ENCODE measurements at places on chromosomes 2 and 18.

- DNase-seq: no peak
- H3K4me1 ChIP-seq: no peaks in the 10 kb centered on the region
- no peaks in the 10 kb centered on the region for H3K36me3 ChIP-seq
- H3K4me3 ChIP-seq: no peak overlapping the region
Measured at GRCh38 chr2:41038408-41038807, 586.5 kb upstream of the SLC8A1 start.

DNA sequence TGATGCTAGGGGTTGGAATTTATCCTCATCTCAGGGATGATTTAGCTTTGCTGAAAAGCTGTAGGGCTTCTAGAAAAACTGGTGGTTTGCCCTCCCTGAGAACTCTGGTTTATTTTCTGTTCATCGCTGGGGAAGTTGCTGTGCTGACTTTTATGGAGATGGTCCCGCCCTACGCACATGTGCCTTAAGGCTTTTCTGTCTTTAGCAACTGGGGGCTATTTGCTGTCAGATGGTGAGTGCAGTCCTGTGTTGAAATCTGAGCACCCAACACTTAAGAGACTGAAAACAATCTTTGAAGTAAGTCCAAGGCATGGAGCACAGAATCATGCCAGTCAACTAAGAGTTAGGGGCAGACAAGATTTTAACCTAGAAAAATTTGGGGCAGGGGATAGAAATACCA lies 2148.4 kb upstream of the CELF4 start:
- DNase-seq: no peak
- H3K27ac ChIP-seq: no peak overlapping the region
- H3K27me3 ChIP-seq: no peaks in the 10 kb centered on the region

DNA sequence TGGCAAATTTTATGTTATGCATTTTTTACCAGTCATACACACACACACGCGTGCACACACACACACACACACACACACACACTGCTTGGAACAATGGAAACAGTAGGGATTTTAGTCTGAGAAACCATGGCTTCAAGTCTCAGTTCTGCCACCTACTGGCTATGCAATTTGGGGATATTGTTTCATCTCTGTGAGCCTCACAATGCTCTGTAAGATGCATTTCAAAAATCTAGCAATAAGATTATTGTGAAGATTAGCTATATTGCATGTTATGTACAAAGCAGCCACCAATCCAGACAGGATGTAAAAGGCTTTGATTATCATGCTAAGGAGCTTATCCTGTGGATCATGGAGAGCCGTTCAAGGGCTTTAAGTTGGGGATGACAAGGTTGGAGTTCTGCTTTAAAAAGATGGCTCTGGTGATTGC lies 401.4 kb downstream of the NBAS start:
- no peaks in the 10 kb centered on the region for H3K36me3 ChIP-seq
- DNase-seq: no peak
- H3K27ac ChIP-seq: no peak overlapping the region
- no peak overlapping the region for H3K4me3 ChIP-seq

GRCh38 chr2:237627441-237628246 lies at the start of gene LRRFIP1:
Gene LRRFIP1, plus strand, starts transcription at chr2:237627587. Its CDS starts 58 bp downstream, at chr2:237627645.
- peaks cover 24% of the 10 kb centered on the region for H3K27me3 ChIP-seq
- DNase-seq: no peak
- no peak within 1 kb of the TSS for H3K27ac ChIP-seq
- H3K4me1 ChIP-seq: peaks cover 32% of the 10 kb centered on the region
- peaks cover 24% of the 10 kb centered on the region for H3K36me3 ChIP-seq
- H3K4me3 ChIP-seq: peak within 1 kb of the TSS; percentile 84

DNA sequence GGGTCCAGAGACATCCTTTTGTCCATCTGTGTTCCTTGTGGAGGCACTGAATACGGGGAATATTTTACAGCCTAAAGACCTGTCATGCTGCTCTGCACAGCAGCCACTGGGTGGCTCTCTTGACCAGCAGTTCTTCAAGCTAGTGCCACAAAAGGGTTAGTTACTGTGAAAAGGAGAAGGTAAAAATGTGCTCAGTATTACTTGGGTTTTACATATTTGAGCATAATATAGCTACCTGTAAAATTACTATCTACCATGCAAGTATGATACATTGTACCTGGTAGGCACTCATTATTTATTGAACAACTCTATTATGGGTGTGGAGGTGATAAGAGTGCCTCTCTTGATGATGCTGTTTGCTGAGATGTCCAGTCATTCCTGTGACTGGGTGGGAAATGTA lies 23.6 kb downstream of the FZD5 start:
- peak; percentile 28 for DNase-seq
- H3K27ac ChIP-seq: no peak overlapping the region
- H3K27me3 ChIP-seq: no peaks in the 10 kb centered on the region
- H3K4me3 ChIP-seq: no peak overlapping the region
